T-helper 2 cell (primary cell): ENCODE measurements at places on chromosomes 4 and X.

DNA sequence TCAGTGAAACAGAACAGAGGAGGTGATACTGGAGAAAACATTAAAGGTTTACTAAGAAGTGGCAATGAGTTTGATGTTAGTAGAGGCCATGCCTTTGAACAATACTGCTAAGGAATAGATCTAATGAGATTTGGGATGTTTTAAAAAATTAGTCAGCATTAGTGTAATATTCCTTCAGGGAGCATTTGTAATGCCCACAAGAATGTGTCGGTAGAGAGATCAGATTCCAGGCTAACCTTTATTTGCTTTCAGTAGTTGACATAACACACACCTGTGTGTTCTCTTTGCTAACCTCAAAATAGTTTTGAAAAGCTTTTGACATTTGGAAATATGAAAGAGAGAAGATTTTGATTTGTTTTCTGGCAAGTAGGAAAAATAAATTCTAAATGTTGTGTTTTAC is 328.8 kb downstream of the BMPR1B start:
- no peak for DNase-seq

GRCh38 chr4:171924746-171925376 is 111.7 kb downstream of the GALNTL6 start:
- no peak for DNase-seq

DNA sequence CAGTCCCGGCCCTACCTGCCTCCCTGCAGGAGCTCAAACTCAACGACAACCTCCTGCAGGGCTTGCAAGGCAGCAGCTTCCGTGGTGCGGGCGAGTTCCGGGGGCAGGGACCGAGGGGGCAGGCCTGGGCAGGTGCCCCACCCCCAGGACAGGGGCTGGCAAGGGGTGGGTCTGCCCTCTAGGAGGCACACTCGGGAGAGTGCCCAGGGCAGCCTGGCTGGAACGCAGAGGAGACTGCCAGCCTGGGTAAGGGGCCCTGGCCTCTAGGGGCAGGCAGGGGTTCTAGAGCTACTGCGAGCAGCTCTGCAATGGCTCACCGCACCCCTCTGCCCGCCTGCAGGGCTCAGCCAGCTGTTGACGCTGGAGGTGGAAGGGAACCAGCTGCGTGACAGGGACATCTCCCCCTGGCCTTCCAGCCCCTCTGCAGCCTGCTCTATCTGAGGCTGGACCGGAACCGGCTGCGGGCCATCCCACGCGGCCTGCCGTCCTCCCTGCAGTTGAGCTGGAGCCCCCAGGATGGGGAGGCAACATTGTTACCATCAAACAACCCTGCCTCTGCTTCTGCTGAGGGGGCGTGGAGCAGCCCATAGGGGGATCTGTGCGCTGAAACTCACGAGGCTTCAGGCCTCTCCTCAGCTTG is 12.1 kb upstream of the HAUS7 start:
- no peak for DNase-seq

GRCh38 chr4:51842167-51842553 is 793 bp upstream of the DCUN1D4 start:
- no peak for DNase-seq

- DNase-seq, result no peak
These were observed 124.6 kb downstream of the NDST3 start for GRCh38 chr4:118158763-118159375.

DNA sequence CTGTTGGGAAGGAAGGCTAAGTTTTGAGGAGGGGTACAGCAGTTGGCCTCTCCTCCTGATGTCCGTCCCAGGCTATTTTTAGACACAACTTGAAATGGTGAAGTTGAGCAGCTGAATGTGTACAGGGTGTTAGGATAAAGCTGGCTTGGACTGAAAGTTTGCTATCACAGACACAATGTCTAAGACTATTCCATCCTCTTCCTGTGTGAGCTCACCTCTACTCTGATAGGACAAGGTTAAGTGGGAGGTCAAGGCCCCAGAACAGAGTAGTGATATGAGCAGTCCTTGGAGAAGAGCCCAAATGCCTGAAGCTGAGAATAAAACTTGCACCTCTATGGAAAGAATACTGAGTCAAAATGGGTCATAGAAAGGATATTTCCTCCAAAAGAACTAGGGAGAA is 4.1 kb downstream of the ATP1B4 start:
- DNase-seq, result no peak

- no peak for DNase-seq
These were observed 14.9 kb upstream of the PORCN start for GRCh38 chrX:48493890-48494364.

GRCh38 chr4:1446502-1447386 is 40.5 kb upstream of the NKX1-1 start:
- DNase-seq, result no peak

DNA sequence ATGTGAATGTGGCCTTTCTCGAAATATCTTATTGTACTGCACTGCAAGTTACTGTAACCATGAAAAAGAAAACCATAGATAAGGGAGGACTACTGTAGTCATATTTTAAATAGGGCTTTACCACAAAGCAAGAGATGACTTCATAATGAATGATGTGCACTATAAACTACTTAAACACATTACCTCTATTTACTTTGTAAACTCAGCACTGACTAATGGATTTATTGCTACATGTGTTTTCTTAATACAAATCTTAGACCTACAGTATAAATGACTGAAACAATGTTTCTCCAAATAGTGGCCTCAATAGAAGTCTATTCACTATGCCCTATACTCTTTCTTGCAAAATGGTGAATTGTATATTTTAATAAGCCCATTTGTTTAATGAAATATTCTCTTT is 61.1 kb downstream of the HDX start:
- no peak for DNase-seq

DNA sequence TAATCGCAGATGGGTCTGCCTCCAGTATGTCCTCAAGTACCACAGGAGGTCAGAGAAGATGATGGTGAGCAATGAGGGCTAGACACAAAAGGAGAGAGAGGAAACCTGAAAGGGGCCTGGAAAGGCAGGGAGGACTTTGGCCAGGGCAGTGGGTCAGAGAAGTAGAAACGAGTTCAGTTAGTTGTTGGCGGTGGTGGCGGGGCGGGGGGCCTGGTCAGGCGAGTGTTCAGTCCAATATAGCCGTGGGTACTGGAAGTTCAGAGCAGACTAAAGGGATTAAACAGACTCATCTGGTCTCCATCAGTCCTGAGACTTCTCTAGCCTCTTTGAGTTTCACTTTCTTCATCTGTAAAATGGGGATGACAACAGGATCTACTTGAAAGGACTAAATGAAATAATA is 90.8 kb downstream of the TSPAN5 start:
- no peak for DNase-seq

GRCh38 chr4:124104101-124104500 is 608.4 kb downstream of the ANKRD50 start:
- no peak for DNase-seq

- no peak for DNase-seq
These were observed 68.0 kb downstream of the NFKB1 start for GRCh38 chr4:102569200-102569599.

DNA sequence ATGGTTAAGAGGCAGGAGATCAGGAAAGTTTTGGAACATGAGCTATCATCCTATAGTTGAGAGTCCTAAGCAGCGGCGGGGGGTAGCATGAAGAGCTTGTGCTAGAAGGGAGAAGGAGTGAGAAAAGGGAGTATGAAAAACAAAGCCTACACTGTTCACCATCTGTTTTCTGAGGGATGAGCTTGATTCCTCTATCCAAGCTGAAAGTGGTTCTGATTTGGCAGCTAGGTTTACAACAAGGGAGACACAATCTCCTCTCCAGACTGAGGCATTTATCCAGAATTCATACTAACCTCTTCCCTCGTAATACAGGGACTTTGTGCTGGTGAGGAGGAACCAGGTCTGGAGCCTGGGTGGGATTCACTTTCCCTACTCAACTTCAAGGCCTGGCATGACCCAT is 23.5 kb downstream of the TSC22D3 start:
- no peak for DNase-seq

DNA sequence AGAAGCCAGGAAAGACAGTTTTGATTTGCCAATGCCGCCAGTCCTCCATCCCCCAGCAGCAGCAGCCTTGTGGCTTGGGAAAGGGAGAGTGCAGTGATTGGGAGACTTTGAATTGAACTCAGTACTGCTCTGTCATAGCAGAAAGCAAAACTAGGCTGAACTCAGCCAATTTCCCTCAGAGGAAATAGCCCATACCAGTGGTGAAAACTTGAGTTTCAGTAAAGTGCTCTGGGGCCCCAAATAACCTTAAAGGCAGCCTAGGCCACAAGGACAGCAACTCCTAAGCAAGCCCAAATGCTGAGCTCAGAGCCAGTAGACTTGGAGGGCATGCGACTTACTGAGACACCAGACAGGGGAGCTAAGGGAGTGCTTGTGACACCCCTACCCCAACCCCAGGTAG is 2.0 kb upstream of the PROM1 start:
- DNase-seq, result no peak

GRCh38 chr4:8846826-8847225 is 24.8 kb downstream of the HMX1 start:
- no peak for DNase-seq

DNA sequence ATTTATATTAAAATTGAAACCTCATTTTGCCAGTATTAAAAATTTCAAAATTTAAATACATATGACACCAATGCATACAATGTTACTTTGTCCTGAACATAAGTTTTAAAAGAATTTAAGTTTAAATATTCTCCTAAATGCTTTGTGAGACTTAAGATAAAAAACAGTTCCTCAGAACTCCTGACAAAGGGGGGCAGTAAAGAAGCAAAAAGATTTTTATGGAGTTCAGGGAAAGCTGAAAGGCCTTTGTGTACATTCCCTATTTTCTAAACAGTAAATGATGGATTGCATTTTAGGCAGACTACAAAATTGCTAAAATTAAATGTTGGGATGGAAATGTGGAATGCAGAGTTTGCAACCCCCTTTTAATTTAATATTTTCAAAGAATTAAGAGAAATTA is 81.7 kb downstream of the SNCA start:
- no peak for DNase-seq

- no peak for DNase-seq
These were observed 1016.5 kb downstream of the SH3BGRL start for GRCh38 chrX:82218361-82218760.

DNA sequence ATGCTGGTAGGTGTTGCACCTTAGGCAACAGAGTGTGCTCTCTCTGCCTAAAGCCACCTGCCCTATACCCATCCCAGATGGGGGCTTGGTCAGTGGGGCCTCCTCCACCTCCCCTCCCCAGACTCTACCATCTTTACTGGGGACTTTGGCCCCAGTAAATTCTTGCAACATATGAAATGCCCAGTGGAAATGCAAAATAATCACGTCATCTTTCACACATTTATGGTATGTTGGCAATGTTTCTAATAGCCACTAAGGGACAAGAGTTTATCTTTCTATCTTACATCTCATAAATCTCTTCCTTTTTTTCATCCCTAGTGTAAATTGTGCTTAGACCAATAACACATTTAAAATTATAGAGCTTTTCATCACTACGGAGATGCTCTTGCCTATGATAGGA is 103.0 kb upstream of the MAML3 start:
- no peak for DNase-seq

DNA sequence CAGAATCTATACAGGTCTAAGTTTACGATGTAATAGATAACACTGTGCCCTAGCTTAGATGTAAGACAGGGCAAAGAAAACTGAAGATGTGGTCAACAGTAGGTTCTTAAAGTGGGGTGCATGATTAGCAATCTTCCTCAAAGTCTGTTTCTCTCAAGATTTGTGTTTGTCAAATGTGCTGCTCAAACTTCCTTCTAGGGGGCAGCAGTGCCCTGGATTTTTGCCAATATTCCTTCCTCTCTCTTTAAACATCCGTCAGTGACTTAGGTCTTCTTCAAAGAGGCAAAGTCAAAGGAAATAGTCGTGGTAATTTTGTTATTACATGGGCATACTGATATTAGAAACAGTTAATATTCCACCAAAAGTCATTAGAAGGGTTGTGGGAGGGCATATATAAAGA is 4.2 kb upstream of the PDHA2 start:
- no peak for DNase-seq

DNA sequence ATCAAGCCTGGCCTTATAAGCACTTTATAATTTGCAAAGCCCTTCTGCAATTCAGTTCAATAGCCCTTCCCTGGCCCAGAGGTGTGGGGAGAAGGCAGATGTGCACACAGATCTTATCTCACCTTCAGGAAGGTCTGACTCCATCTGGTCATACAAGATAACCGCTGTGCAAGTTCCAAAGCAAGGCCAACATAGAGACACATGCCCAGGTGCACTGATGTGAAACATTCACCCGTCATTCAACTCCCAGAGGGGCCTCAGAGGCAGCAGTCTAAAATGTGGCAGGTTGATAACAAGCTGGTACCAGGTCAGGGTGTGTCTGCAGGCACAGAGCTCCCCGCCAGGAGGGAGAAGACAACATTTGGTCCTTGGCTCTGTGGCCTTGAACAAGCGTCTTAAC is 10.9 kb upstream of the WFS1 start:
- DNase-seq, result no peak

- no peak for DNase-seq
These were observed 11.7 kb downstream of the PROM1 start for GRCh38 chr4:16072168-16072567.

GRCh38 chr4:7121866-7122653 is 54.2 kb upstream of the GRPEL1 start:
- DNase-seq, result no peak

GRCh38 chr4:15001248-15001868 is 923 bp upstream of the CPEB2 start:
- peak; percentile 36 for DNase-seq

GRCh38 chrX:118495061-118495921 is at the start of gene DOCK11:
Gene DOCK11, plus strand, starts transcription at chrX:118495815. Its CDS starts 157 bp downstream, at chrX:118495972.
- DNase-seq, result peak; percentile 57

DNA sequence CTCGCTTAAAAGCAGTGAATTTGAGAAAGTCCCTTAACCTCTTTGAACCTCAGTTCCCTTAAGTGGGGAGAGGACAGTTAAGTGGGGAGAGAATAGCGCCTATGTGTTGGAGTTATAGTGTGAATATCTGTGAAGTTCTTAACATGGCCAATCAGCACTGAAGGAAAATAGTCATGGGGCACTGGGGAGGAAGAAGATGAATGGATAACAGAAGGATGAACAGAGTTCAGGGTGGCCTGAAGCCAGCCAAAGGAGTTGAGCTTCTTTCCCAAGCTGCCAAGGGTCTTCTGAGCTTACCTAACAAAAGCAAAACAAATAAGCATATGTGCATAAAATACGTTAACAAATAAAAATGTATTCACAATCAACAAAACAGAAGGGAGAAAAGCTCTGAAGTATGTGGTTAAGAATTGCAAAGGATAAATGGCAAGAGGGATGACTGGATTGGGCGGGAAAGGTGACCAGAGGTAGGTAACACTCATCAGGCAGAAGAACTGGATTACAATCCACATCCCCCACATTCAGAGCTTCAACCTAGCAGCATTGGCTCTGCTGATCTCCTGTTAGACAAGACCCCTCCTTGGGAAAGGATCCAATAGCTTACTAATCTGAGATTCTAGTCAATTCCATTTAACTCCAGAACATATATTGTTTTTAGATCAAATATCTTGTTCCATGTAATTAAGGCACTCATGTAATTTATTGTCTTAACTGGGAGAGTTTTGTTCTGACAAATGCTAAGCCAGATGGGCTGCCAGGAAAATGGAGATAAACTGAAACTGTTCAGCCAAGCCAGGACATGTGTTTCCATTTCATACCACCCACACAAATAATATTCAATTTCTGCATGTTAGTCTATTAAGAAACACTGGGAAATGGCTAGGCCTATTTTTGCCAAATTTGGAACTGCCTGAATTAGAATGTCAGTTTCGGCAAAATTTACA is 221.2 kb downstream of the LDB2 start:
- DNase-seq, result no peak

GRCh38 chr4:98639108-98639507 is 19.3 kb downstream of the TSPAN5 start:
- no peak for DNase-seq

GRCh38 chr4:184282895-184283654 is 65.4 kb upstream of the ENPP6 start:
- DNase-seq, result no peak
